Stimulated activated CD4-positive, alpha-beta T cell treated with anti-CD3 and anti-CD28 coated beads, Interleukin-12 subunit alpha, Interleukin-12 subunit beta, amount 100 ng/mL, for 24 hours (primary cell): ENCODE measurements at places on chromosomes 2 and 18.

GRCh38 chr2:66532972-66533868 lies 98.3 kb downstream of the MEIS1 start:
- no peak for DNase-seq

- DNase-seq = peak; percentile 9
These were observed 7.3 kb downstream of the IL36G start for GRCh38 chr2:112985090-112985489.

- no peak for DNase-seq
These were observed 34.7 kb downstream of the RBKS start for GRCh38 chr2:27855476-27855875.

DNA sequence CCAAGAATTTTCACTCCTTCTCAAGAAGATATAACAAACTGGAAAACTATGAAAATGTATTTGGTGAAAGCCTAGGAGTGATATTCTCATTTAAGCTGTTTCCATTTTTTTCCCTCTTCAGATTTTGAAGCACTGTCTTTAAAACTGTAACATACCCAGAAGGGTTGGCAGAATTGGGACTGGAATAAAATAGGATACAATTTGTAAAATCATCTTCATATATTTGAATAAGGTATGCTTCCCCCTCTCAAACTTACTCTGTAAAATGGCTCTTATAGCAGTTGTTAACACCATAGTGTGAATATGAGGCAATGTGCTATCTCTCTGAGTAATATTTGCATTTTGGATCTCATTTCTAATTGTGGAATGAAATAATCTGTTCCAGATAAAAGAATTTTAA lies 676.4 kb downstream of the ARHGAP15 start:
- DNase-seq = no peak

DNA sequence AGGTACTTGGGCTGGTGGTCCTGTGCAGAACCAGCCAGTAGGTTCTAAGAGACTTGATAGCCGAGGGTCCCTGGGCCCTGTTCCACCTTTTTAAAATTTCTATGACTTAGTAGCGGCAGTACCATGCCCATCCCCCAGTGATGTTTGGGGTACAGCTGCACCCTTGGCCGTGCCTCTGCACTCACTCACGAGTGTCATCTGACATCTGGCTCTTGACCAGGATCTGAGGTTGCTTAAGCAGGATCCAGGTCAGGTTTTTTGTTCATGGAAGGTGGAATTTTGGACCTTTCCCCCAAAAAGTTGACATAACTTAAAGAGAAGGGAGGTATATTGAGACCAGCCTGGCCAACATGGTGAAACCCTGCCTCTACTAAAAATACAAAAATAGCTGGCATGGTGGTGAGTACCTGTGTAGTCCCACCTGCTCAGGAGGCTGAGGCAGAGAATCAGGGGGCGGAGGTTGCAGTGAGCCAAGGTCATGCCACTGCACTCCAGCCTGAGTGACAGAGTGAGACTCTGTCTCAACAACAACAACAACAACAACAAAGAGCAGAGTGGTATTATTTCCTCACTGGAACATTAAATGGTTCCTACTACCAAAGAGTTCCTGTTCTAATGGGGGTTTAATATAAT lies 163.6 kb downstream of the NEDD4L start:
- no peak for DNase-seq

- DNase-seq = no peak
These were observed 328.3 kb downstream of the LRATD1 start for GRCh38 chr2:14960686-14961324.

DNA sequence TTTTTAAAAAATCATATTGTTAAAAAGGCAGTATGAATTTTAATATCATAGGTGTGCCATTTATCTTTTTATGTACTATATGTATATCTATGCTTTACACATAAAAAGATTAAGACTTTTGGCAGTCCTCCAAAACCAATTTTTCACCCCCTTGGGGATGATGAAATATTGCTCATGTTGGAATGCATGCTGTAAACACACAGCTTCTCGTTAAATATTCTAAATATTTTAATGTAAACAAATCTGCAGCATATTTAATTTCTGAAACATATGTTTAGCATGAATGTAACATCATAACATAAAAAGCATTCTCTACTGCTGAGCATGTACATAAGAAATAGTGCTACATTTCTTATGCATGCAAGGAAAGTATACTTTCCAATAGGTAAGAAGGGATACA lies 484.3 kb upstream of the LRATD1 start:
- no peak for DNase-seq

DNA sequence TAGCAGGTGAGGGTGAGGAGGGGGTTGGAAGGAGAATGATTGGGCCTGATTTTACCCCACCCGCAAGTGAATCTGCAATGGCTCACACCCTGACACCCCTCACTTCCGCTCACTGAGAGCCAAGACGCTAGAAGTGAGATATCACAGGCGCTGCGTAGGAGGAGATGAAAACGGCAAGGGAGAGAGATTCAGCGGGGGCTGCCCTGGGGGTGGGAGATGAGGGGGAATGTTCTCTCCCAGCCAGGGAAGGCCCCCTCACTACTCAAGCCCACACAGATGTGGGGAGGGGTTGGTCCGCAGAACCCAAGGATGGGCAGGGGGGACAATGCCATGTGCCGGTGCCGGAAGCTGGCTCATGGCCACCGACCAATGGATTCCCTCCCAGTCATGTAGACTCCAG lies 32.9 kb downstream of the LOXHD1 start:
- no peak for DNase-seq

GRCh38 chr2:216369821-216370220 lies 2.5 kb downstream of the MARCHF4 start:
- DNase-seq = no peak

- no peak for DNase-seq
These were observed 25.8 kb downstream of the FARP2 start for GRCh38 chr2:241381872-241382271.

DNA sequence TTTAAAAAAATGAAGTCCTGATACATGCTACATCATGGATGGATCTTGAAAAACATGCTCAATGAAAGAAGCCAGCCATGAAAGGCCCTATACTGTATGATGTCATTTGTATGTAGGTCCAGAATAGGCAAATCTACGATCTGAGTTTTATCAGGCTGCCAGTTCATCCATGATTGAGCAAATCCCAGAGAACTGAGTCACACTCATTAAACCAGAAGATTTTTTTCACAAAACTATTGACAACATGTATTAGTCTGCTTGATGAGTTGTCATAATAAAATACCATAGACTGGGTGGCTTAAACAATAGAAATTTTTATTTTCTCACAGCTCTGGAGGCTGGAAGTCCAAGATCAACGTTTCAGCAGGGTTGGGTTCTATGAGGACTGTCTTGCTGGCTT lies 130.7 kb downstream of the MREG start:
- no peak for DNase-seq

DNA sequence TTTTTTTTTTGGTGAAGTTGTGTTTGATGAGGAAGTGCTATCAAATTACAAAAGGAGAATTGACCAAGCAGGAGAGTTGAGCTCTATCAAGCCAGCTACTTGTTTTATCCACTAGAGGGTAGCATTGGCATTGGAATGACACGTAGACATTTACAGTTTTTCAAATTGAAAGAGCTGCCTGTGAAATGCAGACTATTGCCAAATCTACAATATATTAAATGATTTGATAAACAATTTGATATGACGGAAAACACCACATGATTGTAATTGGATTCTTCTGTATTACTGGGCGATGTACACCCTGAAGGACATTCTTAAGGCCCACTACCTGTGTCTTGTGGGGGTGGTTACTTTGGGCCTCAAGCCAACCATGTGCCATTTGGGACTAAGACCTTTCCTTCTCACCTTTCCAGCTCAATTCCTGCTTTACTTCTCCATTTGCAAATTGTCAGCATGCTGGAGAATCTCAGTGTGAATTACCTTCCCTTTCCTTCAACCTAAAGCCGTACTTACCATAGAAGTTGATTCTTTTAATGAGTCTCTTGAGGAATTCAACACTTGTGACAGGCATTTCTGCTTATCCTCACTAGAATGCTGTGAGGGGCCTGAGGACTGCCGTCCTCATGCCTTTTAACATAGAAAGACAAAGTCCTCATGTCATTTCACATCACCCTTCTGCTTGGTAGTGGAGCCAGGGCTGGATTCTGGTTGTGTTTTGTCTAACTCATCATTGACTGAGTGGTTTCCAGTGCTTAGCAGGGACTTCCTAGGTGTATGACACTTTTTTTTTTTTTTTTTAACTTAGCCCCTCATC lies 134.8 kb upstream of the THUMPD2 start:
- DNase-seq = no peak

GRCh38 chr18:6366776-6367175 lies 47.9 kb downstream of the L3MBTL4 start:
- DNase-seq = no peak

DNA sequence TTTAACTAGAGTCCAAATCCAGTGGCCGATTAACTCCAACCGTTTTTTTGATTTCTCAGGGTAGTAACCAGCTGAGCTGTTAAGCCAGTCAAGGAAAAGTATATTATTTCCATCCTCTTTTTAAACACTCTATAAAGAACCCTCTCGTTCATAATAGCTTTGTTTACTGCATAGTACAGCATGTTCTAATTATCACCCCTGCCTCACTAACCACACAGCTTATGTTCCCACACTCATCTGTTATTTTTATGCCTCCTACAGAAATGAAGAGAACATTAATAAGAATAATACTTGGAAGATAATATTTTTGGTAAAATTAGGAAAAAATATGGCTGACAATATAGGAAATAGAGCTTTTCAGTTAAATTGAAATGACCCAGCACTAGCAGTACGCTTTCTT lies 2132.8 kb upstream of the CELF4 start:
- DNase-seq = no peak

DNA sequence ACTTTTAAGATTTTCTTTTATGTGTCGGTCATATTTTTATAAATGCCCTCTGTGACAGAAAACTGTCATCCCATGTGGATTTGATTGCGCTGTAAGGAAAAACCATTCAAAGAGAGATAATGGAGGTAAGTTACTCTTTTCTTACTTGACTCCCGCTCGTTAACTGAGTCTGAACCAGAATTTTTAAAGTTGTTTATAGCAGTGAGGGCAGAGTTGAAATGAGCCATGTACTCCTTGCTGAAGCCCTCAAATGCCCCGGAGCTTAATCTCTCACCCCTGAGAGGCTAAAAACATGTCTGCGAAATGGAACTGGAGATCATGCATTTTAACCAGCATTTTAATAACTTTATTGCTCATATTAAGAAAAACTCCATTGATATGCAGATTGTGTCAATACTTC lies 320.0 kb upstream of the SOX11 start:
- no peak for DNase-seq

DNA sequence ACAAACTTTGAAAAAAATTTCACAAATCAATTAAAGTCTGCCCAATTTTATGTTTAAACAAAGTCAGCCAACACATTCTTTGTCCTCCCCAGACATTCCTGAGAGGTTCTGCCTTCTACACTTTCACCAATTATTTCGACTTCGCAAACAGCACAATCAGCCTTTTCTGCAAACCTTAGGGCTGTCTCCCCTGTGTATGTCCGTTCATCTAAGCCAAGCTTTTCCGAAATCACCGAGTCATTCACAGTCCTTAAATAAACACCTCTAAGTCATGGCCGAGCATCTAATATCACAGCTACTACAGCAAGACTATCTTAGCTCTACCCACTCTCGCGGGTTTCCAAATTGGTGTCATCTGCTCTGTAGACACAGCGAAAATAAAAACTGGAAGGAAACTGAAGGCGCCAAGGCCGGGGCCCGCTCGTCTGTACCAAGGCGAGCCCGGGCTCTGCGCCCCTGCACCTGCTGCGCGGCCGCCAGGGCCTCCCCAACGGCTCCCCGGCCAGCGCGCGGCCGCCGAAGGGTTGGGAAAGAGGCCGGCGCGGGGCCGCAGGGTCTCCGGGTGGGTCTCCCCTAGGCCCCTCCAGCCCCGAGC lies 730 bp downstream of the ODC1 start:
- DNase-seq = peak; percentile 25

DNA sequence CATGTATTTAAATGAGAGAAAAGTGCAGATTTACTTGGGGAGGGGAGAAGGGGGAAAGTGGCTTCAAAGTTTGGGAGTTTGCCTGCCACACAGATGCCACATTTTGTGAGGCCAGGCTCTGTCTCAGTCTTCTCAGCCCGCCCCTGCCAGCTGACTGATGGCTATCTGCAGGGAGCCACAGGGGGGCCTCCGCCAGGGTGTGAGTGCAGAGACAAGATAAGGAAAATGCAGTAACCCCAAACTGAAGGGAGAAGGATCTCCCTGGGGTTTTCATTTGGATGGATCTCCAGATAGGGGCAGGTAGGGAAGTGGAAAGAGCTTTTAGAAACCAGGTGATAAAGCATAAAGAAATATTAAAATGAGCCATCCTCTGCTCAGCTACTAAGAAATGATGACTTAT lies 128.8 kb downstream of the ZNF521 start:
- DNase-seq = no peak

- DNase-seq = no peak
These were observed 1269.7 kb upstream of the ZEB2 start for GRCh38 chr2:145789636-145790035.

GRCh38 chr18:28161608-28162599 lies 15.0 kb downstream of the CDH2 start:
- DNase-seq = no peak

DNA sequence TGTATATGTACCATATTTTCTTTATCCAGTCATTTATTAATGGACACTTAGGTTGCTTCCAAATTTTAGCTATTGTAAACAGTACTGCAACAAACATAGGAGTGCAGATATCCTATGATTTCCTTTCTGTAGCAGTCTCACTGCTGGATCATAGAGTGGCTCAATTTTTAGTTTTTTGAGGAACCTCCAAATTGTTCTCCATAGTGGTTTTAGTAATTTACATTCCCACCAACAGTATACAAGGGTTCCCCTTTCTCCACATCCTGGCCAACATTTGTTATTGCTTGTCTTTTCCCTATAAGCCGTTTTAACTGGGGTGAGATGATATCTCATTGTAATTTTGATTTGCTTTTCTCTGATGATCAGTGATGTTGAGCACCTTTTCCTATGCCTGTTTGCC lies 114.3 kb downstream of the TMEM17 start:
- no peak for DNase-seq

- DNase-seq = no peak
These were observed 110.0 kb downstream of the HDAC4 start for GRCh38 chr2:239290618-239291474.

- no peak for DNase-seq
These were observed 103.4 kb upstream of the MSH2 start for GRCh38 chr2:47299555-47299954.

GRCh38 chr2:78351208-78351607 lies 674.3 kb upstream of the REG3G start:
- DNase-seq = no peak

DNA sequence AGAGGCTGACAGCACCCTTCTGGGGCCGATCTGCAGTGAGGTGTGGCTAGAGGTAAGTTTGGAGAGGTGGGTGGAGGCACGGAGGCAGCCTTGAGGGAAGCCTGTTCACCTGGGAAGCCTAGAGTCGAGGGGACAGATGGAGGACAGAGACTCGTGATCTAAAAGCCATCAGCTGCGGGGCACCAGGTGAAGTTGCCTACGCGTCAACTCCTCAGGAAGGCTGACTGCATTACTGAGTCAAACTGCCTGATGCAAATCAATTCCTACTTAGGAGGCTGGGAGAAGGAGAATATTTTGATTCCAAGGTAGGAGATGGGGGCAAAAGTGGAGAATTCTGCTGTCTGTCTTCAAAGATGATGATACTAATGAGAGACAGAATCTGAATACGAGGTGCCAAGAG lies 104.4 kb upstream of the SMAD7 start:
- no peak for DNase-seq
